ENCODE measurements at places on chromosomes 5 and 9.

DNA sequence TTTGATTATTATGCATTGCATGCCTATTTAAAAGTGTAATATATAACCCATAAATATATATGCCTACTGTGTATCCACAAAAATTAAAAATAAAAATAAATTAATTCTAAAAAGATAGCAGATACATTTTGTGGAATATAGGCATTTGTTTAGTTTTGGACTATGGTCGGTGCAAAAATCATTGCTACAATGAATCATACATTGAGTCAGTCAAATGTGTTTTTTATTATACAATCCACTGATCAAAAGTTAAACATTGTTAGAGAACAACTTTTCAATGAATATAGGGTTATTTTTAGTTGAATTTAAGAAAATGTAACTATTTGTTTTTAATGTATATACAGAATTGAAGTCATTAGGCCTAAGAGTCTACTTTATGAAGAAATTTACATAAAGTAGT, 885.9 kb downstream of the EFNA5 start:
- no peak for DNase-seq

DNA sequence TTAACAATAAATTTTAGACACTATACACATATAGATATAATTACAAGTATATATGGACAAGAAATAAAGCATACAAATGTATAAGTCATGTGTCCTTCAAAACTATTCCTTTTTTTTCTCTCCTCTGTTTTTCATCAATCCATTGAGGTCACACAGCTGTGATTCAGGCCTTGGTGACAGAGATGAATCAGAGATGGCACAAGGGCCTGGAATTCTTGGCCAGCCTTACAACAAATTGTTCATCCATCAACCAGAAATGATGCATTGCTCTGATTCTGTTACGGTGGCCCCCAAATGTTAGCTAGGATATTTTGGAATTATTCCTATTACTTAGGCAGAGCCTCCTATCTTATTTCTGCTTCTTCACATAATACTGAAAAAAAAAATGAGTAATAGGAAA, 108.7 kb upstream of the MPDZ start:
- no peak for DNase-seq

GRCh38 chr5:139253115-139253514, 40.4 kb upstream of the MATR3 start:
- DNase-seq: no peak

GRCh38 chr9:69697475-69697874, 25.3 kb upstream of the APBA1 start:
- no peak for DNase-seq

DNA sequence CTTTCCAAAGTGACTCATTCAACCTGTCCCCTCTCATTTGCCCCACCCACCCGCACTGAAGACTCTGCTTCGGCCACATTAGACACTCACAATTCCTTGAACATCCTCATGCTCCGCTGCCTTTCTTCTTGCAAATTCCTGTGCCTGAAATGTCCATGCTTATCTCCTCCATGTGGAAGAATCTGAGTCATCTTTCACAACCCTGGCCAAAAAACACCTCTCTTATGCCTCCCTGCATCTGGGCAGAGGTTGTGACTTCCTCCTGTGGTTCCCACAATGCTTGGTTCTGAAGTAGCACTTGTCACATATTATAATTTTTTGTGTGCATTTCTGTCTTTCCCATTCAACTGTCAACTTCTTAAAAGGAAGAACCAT, 238.6 kb downstream of the ENC1 start:
- DNase-seq: no peak

GRCh38 chr9:70322096-70322495, 63.3 kb downstream of the SMC5 start:
- no peak for DNase-seq

DNA sequence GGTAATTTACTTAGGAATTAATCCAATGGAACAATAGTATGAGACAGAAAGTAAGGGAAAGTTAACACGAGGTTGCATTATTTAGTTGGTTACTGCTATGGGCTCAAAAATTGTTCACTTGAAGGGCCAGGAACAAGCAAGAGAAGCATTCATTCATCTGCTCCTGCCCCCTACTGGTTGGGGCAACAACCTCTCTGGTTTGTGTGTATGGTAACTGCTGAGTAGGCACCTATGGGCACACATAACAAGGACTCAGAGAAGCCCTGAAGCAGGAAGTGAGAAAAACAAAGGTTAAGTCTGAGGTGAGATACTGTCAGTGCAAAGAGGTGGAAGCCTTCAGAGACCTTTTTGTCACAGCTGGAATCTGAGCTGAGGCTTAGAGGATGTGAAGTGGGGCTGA, 34.4 kb upstream of the RANBP6 start:
- peak; percentile 12 for DNase-seq

- DNase-seq: peak; percentile 11
Observed at GRCh38 chr5:7897014-7897600, 28.2 kb downstream of the MTRR start.

- no peak for DNase-seq
Observed at GRCh38 chr5:77003246-77003645, 27.0 kb upstream of the AGGF1 start.

DNA sequence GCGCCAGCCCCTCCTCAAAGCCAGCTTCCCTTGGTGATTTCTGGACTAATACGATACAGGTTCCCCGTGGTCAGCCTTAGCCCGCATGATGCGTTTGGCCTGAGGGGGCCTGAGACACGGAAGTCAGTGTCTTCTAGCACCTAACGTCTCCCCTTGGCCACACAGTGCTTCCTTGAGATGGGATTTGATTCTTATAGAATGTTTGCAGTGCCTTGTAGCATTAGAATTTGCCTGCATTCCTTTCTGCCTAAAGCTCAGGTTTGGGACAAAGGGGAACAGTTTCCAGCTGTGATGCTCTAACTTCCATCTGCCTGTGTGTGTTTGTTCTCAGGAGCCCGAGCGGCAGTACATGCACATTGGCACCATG, 34.4 kb downstream of the CFAP90 start:
- no peak for DNase-seq

DNA sequence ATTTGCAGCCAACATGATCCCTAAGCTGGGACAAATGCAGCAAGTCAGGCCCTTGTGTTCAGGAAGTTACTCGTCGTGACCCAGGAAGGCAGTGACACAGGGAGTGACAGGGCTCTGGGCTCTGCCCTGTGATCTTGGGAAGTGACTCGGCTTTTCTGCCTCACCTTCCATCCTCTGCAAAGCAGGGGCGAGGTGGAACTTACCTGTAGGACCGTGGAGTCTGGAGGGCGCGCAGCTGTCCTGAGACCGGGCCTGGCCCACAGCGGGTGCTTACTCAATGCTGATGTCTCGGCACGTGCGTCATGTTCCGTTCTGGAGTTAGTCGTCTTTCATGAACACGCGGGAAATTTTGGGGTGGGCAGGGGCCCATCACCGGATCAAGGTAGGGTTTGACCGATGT, 22.8 kb upstream of the LPCAT1 start:
- DNase-seq: no peak

- DNase-seq: no peak
Observed at GRCh38 chr5:97101189-97101910, 41.1 kb downstream of the LIX1 start.

DNA sequence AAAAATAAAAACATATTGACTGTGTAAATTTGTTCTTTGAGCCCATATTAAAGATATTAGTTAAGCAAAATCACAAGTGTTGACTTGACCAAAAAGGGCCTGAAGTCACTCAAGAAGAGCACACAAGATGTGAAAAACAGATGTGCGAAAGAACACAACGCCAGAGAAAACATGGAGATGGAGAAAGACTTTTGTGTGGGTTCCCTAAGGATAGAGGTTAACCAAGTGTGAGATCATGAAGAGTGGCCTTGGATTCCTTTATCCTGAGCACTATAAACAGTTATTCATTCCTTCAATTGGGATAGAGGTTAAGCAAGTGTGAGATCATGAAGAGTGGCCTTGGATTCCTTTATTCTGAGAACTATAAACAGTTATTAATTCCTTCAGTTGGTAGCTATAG, 361.8 kb downstream of the CDH18 start:
- DNase-seq: no peak

DNA sequence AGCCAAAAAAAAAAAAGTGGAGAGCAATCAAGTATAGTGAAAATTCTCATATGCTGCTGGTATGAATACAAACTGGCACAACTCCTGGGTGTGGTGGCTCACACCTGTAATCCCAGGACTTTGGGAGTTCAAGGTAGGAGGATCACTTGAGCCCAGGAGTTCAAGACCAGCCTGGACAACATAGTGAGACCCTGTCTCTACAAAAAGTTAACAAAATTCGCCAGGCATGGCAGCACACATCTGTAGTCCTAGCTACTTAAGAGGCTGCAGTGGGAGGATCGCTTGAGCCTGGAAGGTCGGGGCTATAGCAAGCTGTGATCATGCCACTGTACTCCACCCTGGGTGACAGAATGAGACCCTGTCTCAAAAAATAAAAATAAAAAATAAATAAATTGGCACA, 51.7 kb downstream of the FNIP1 start:
- DNase-seq: no peak

DNA sequence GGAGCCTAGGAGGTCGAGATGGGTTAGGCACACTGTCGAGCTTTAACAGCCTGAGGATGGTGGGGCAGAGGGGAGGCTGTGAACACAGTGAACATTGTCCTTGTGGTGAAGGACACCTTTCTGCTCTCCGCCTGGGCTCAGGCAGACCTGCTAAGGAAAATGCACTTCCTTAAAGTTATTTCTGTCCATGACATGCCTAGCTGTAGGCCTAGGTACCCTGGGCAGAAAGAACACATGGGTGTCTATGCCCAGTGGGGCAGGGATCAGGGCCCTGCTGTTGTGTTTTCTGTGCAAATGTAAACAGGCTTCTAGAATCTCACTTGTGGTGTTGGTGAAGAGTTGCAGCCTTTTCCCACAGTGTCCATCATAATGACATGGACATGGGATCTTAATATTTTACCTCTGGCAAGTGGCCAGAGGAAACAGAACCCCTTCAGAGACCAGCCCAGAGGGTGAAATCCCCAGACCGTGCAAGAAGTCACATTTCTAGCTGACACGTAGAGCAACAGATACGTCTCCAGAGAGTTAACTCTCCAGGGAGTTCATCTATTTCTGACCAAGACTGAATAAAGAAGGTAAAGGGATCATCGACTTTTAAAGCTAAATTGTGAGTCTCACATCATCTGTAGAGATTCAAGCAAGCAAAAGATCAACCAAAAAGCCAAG, 79.2 kb downstream of the C9orf152 start:
- no peak for DNase-seq

Data from CD4-positive, alpha-beta memory T cell (primary cell).